ENCODE measurements at places on chromosomes 1 and 21. TPM values are rescaled to one million over a fixed set of nuclear protein-coding genes. Genes with fewer than 3 reads are reported as not detected.

SPTA1 gene
- total RNA-seq = not detected

FAM20B gene
- 50.3 TPM for total RNA-seq

PLEKHA6 gene
- 7.4 TPM for total RNA-seq

C8A gene
- total RNA-seq = not detected

FCGR3A gene
- 7.8 TPM for total RNA-seq

FAM3B gene
- total RNA-seq = not detected

DNA sequence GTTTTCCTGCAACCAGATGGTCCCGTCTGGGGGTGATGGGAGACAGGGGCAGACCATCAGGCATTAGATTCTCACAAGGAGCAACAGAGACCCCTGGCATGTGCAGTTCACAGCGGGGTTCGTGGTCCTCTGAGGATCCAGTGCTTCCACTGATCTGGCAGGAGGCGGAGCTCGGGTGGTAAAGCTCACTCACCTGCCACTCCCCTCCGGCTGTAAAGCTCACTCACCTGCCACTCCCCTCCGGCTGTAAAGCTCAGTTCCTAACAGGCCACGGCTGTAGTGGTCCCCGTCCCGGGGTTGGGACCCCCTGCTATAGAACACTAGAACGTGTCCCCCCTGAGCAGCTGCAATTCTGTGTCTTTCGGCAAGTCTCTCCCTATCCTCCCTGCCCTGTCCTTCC is 4.6 kb downstream of the KRTAP10-12 start:
- H3K4me3 ChIP-seq = no peak overlapping the region
- DNase-seq = no peak
- H3K27ac ChIP-seq = no peak overlapping the region
- H3K36me3 ChIP-seq = no peaks in the 10 kb centered on the region

DNA sequence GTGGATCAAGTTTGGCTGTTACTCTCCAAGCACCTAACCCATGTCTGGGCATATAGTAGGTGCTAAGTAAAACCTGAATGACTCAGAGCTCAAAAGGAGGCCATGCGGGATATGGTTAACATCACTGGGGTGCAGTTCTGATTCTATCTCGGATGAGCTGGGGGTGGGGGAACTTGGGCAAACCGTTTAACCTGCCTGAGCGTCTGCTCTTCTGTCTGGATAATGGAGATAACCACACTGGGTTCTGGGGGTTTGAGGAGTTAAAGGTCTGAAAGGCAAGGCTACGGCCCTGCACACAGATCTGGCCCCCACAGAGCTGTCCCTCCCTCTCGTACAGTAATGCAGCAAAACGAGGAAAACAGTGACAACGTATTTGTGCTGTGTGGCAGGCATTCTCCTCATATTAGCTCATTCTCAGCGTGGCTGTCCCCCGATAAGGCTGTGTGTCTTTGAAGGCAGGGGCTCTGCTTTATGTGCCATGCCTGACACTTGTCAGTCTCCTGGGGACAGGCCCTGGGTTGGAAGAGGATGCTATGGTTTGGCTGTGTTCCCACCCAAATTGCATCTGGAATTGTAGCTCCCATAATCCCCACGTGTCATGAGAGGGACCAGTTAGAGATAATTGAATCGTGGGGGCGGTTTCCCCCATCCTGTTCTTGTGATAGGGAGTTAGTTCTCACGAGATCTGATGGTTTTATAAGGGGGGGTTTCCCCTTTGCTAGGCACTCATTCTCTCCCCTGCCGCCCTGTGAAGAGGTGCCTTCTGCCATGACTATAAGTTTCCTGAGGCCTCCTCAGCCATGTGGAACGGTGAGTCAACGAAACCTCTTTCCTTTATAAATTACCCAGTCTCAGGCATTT is 6.8 kb upstream of the ALDH4A1 start:
- H3K4me3 ChIP-seq = no peak overlapping the region
- no peaks in the 10 kb centered on the region for H3K27me3 ChIP-seq

DNA sequence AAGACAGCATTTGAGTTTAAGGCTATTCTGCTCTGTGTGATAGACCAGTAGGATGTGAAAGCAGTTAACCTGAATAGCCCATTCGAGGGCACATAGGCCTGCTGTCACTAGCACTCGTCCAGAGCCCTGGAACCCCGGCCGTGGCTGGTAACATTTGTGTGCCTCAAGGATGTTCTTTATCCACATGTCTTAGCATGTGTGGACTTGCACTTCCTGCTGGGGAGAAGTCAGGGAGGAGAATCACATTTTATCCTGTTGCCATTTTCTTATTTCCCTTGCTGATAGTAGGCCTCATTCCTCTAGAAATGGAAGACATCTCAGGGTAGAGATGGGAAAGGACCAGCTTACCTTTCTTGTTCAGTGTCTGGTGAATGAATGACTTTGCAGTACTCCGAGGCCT is 54.7 kb downstream of the VPS13D start:
- H3K4me1 ChIP-seq = no peaks in the 10 kb centered on the region
- H3K27ac ChIP-seq = no peak overlapping the region
- no peak for DNase-seq
- H3K36me3 ChIP-seq = peaks cover 69% of the 10 kb centered on the region

DNA sequence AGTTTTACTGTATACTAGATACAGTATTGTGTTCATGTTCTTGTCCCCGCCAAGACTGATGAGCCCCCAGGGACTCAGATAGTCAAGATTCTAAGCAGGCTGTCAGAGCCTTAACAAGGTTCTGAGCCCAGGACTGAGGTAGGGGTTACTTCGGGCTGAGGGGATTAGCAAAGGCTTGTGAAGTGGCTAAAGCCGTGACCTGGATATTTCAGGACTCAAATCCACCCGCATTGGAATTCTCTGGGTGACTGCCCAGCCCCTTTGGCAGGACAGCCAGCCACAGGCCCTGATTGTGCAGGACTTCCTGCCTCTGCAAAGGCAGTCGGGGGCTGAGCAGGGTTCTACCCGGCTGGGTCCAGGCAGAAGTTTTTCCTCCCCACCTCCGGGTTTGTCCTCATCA is at the start of gene PLA2G5:
Gene PLA2G5, plus strand, starts transcription at position 321 of the 400 bp plus-strand sequence. CDS start 14,637 bp downstream, outside the sequence.
- H3K27me3 ChIP-seq = no peaks in the 10 kb centered on the region
- H3K27ac ChIP-seq = peak within 1 kb of the TSS; percentile 90
- H3K36me3 ChIP-seq = no peaks in the 10 kb centered on the region

DNA sequence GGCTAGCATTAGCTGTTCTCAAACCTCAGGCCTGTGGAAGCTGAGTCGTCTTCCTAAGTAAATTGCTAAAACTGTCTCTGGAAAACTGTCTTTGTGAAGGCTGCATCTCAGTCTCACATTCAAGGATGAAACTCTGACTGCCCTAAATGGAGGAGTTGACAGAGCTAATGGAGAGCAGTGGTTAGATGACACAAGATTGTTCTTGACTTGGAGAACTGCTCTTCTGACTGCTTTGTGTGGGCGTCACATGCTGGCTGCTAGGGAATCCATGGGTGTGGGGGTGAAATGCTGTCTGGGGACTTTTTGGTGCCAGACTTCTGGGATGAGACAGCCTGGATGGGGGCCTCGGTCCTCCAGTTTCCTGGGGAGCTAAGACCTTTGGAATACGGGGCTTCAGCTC is 24.5 kb upstream of the TSPAN2 start:
- no peak overlapping the region for H3K4me3 ChIP-seq
- H3K27me3 ChIP-seq = no peaks in the 10 kb centered on the region
- H3K4me1 ChIP-seq = no peaks in the 10 kb centered on the region
- no peak for DNase-seq
- H3K36me3 ChIP-seq = no peaks in the 10 kb centered on the region

- no peak for DNase-seq
- H3K27ac ChIP-seq = no peak overlapping the region
- no peaks in the 10 kb centered on the region for H3K27me3 ChIP-seq
- no peak overlapping the region for H3K4me3 ChIP-seq
Observed at GRCh38 chr1:160838888-160839287, 23.8 kb downstream of the CD244 start.

DNA sequence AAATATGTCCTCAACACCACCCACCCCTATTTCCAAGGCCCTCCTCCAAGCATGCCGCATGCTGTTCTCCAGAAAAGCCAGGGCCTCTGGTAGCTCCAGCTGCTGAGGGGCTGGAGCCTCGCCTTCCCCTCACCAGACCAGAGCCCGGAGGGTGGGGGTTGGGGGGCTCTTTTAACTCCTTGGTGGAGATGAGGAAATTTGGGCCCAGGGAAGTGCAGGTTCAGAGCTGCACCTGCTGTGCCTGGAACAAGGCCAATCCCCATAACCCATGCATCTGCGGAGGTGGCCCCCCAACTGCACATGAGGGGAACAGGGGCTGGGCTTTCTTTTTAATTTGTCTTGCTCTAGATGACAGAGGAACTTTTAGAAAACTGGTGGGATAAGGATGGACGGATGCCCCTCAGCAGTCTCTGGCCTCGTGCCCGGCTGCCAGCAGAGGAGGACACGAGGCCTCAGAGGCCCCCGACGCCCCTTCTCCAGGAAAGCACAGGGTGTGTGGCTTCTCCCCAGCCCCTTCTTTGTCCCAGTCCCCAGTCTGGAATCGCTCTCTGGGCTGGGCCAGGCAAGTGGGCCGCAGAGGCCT is 550 bp upstream of the SELENON start:
- no peaks in the 10 kb centered on the region for H3K27me3 ChIP-seq
- H3K27ac ChIP-seq = peak overlapping the region; percentile 87
- H3K36me3 ChIP-seq = no peaks in the 10 kb centered on the region
- H3K4me1 ChIP-seq = peaks cover 66% of the 10 kb centered on the region
- DNase-seq = no peak

DNA sequence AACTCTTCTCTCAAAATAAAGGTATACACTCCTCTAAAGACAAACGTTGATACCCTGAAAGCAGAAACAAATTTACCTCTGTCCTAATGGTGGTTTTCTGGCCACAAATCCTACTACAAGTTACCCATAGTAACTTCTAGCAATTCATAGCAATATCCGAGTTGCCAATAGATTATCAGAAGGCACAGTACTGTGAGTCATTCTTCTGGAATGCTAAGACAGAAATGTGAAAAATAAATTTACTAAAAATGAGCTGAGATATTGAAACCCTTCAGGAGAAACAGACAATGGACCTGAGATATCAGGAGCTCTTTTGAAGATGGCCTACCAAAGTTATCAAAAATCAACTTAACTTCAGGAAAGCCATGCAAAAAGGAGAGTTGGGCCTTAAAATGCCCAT is 715.0 kb upstream of the ADAMTS5 start:
- no peaks in the 10 kb centered on the region for H3K27me3 ChIP-seq
- H3K27ac ChIP-seq = no peak overlapping the region
- DNase-seq = no peak
- no peaks in the 10 kb centered on the region for H3K36me3 ChIP-seq

GRCh38 chr1:24435782-24436365 is 20.3 kb downstream of the NIPAL3 start:
- H3K4me3 ChIP-seq = no peak overlapping the region
- no peaks in the 10 kb centered on the region for H3K36me3 ChIP-seq
- no peak overlapping the region for H3K27ac ChIP-seq
- H3K4me1 ChIP-seq = peaks cover 17% of the 10 kb centered on the region
- no peaks in the 10 kb centered on the region for H3K27me3 ChIP-seq
- DNase-seq = no peak

GRCh38 chr1:234849832-234850231 is 239.9 kb upstream of the IRF2BP2 start:
- H3K27ac ChIP-seq = no peak overlapping the region
- H3K4me3 ChIP-seq = no peak overlapping the region
- DNase-seq = no peak
- H3K27me3 ChIP-seq = no peaks in the 10 kb centered on the region

DNA sequence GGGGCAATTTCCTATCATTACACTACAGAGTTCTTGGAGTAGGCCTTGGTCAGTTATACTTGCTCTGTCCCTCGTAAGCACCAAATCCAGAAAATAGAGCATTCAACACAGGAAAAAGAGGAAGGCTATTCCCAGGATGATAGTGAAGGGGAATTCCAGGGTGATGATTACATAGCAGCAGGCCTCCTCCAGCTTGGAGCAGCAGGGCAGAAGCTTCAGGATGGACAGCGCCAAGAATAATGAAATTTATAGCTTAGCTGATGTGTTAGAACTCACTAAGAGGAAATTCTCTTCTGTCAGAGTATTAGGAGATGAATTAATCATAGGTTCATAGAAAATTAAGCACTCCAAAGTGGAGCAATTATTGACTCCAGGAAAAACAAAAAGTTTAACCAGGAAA is 10.8 kb upstream of the SMAP2 start:
- H3K4me3 ChIP-seq = no peak overlapping the region
- DNase-seq = no peak
- H3K27ac ChIP-seq = no peak overlapping the region
- no peaks in the 10 kb centered on the region for H3K36me3 ChIP-seq
- H3K27me3 ChIP-seq = no peaks in the 10 kb centered on the region
- H3K4me1 ChIP-seq = no peaks in the 10 kb centered on the region

DNA sequence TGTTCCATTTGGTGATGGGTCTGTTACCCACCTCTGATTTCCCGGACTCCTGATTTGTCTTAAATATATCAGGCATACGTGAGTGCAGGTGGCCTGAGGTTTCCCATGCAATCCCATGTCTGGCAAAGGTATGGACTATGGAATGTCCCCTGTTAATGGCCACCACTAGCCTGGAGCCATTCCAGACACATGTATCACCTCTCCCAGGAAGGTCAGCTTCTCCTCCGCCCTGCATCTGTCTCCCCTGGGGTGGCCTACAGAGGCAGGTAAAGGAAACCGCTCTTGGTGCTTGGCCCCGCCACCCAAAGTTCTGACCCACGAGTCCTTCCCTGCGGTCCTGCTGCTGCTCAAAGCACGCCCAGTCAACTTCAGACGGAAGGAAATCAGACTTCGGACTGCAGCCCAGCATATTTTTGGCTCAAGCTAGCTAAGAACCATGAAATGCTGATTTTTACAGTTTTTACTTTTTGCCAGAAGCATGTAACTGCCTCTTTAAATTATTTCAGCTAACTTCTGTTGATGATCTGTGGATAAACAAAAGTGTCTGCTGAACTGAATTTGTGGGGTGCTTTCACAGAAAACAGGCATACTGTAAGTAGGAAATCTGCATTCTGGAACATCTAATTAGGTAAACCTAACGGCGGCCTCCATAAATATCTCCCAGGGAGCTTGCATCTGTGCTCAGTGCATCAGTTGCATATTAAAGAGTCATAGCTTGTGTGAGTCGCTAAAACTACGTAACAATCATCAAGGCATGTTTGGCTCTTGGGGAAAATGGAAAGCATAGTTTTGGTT is 105.9 kb downstream of the PCP4 start:
- H3K27me3 ChIP-seq = no peaks in the 10 kb centered on the region
- H3K4me1 ChIP-seq = no peaks in the 10 kb centered on the region
- H3K36me3 ChIP-seq = no peaks in the 10 kb centered on the region
- H3K4me3 ChIP-seq = no peak overlapping the region
- no peak for DNase-seq

DNA sequence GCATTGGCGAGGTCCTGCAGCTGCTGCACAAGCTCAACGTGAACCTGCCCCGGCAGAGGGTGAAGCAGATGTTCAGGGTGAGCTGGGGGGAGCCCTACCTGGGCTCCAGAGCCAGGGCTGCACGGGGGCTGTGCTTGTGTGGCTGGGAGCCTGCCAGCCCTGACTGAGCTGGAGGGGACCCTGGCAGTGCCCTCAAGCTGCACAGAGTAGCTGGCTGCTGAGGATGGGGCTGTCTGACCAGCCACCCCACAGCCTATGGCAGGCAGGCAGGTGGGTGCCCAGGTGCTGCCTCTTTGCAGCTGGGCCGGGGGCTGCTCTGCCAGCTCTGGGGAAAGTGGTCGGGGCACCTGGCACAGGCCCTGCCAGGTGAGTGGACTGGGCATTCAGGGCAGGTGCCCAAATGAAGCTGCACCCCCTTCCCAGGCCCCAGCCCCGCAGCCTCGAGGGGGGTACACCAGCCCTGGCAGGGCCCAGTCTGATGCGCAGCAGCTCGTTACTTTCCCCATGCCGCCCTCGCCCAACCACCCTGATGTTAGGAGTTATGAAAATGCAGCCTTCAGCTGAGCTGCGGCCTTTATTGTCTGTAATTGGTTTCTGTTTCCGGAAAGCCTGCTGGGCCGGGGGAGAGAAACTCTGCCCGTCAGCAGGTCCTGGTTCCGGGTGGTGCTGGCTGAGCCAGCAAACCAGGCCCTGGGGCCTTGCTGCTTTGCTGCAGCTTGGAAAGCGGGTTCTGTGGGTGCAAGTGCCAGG is 4.3 kb downstream of the PLCH2 start:
- H3K4me3 ChIP-seq = no peak overlapping the region
- DNase-seq = no peak
- no peaks in the 10 kb centered on the region for H3K4me1 ChIP-seq
- H3K36me3 ChIP-seq = no peaks in the 10 kb centered on the region
- no peak overlapping the region for H3K27ac ChIP-seq
